ENCODE measurements at places on chromosomes 5 and 9.

DNA sequence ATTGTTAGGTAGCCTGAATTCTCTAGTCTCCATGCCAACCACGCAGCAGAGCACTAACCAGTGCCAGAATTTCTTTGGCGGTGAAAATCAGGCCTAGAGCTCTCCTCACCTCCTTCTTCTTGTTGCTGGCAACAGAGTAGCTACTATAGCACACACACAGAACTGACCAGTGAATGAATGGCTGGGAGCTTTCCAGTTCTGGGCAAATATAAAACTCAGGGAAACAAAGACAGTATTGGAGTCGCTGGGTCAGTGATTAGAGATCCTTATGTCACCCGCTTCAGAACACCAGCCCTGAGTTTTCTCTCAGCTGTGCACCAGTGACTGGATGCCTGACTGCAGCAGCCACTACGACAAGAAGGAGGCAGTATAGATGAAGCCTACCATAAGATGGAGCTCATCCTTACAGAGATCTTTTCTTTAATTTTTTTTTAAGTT is 26.9 kb upstream of the FEM1C start:
- H3K27ac ChIP-seq = no peak overlapping the region
- H3K4me1 ChIP-seq = peaks cover 4% of the 10 kb centered on the region
- no peaks in the 10 kb centered on the region for H3K36me3 ChIP-seq
- H3K4me3 ChIP-seq = no peak overlapping the region

DNA sequence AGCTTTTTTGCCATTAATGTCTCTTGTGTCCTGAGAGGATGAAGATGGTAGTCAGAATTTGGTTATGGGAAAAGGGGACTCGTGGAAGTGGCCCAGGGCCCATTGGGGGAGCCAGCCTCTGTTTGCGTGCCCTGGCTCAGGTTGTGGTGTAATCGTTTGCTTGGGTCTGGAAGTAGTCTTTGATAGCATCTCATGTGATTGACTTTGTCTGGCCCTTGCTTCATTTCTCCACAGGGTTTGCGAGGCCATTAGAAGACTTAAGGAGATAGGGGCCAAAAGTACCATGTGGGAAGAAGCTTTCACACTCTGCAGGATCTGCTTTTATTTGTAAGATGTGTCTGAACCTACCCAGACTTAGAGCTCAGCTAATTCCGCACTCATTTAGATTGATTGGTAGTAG is 114.5 kb downstream of the FGF1 start:
- no peaks in the 10 kb centered on the region for H3K36me3 ChIP-seq
- 0 out of 2 replicates have a peak, but pooled peaks cover 2% of the 10 kb centered on the region for H3K27me3 ChIP-seq
- H3K4me1 ChIP-seq = no peaks in the 10 kb centered on the region
- no peak overlapping the region for H3K27ac ChIP-seq
- no peak for DNase-seq

GRCh38 chr9:70049236-70049635 is 5.6 kb downstream of the MAMDC2 start:
- DNase-seq = no peak
- H3K36me3 ChIP-seq = no peaks in the 10 kb centered on the region
- H3K27ac ChIP-seq = no peak overlapping the region
- H3K27me3 ChIP-seq = no peaks in the 10 kb centered on the region
- H3K4me3 ChIP-seq = no peak overlapping the region

DNA sequence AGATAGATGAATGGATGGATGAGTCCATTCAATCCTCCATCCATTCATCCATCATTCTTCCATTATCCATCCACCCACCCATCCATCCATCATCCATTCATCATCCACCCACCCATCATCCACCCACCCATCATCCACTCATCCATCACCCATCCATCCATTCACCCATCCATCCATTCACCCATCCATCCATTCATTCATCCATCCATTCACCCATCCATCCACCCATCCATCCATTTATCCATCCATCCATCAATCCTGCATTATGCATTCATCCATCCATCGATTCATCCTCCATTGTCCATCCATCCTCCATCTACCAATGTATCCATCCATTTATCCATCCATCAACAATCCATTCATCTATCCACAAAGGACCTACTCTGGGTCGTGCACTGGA is 12.8 kb upstream of the PHYKPL start:
- H3K27ac ChIP-seq = peak overlapping the region; percentile 100
- no peak overlapping the region for H3K4me3 ChIP-seq
- no peaks in the 10 kb centered on the region for H3K27me3 ChIP-seq
- no peaks in the 10 kb centered on the region for H3K36me3 ChIP-seq

GRCh38 chr5:169099801-169100734 is 200.9 kb downstream of the SLIT3 start:
- no peaks in the 10 kb centered on the region for H3K4me1 ChIP-seq
- no peaks in the 10 kb centered on the region for H3K36me3 ChIP-seq
- DNase-seq = no peak
- no peak overlapping the region for H3K4me3 ChIP-seq
- H3K27ac ChIP-seq = no peak overlapping the region

- H3K4me1 ChIP-seq = no peaks in the 10 kb centered on the region
- H3K27me3 ChIP-seq = no peaks in the 10 kb centered on the region
Measured at GRCh38 chr5:30152431-30152830, 1041.1 kb upstream of the CDH6 start.

DNA sequence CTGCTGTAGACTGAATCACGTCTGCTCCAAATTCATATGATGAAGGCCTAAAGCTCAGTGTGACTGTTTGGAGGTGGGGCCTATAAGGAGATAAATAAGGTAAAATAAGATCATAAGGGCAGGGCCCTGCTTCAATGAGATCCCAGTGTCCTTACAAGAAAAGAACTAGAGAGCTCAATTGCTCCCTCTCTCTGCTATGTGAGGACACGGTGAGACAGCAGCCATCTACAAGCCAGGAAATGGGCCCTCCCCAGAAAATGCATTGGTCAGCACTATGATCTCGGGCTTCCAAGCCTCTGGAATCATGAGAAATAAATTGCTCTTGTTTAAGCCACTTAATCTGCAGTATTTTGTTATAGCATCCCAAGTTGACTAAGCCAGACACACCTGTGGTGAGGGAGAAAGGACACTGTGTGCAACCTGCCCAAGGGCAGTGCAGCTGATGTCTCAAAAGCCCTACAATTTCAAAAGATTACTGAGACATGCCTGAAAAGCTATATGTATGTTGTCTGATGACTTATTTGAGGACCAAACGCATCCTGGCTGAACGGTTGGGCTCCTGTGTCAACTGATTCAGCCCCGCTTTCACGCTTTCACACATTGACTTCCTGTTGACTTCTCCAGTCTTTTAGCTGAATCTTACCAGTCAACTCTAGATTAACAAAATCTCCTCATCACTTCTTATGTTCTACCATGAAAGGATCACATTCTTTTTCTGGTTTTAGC is 13.2 kb downstream of the GZMK start:
- H3K36me3 ChIP-seq = no peaks in the 10 kb centered on the region
- H3K4me3 ChIP-seq = no peak overlapping the region
- H3K27ac ChIP-seq = no peak overlapping the region
- no peaks in the 10 kb centered on the region for H3K27me3 ChIP-seq
- DNase-seq = no peak

- H3K27me3 ChIP-seq = no peaks in the 10 kb centered on the region
- peak overlapping the region; percentile 98 for H3K27ac ChIP-seq
- DNase-seq = peak; percentile 86
- peaks cover 100% of the 10 kb centered on the region for H3K4me1 ChIP-seq
Measured at GRCh38 chr5:143126174-143127019, 277.1 kb downstream of the NR3C1 start.

- DNase-seq = peak; percentile 85
- H3K27me3 ChIP-seq = no peaks in the 10 kb centered on the region
- peaks cover 5% of the 10 kb centered on the region for H3K4me1 ChIP-seq
- peak overlapping the region; percentile 32 for H3K27ac ChIP-seq
- peaks cover 20% of the 10 kb centered on the region for H3K36me3 ChIP-seq
Measured at GRCh38 chr5:75681125-75681830, 36.0 kb downstream of the POC5 start.
